ENCODE measurements at places on chromosomes 5 and 9.

DNA sequence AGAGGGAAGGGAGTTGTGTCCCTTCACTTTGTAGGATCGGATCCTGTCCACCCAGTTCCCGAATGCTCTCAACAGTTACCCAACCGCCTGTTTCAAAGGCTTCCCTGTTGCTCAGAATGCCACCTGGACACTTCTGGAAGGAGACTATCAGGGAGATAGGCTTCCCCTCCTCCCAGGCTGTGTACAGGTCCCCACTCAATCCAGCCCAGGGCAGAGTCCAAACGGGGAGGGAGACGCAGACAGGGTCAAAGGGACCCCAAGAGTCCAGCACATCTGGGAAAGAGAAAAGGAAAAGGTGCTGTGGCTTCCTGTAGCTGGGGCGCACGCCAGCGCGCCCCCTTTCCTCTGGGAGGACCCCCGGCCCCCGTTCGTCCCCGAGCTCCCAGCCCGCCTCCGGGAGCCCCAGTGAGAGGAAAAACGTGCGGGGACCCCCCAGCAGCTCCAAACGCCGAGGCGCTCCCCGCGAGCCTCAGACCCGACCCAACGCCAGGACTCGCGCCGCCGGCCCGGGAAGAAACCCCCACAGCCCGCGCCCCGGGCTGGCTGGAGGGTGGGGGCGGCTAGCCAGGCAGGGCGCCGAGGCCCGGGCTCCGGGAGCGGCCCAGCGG, 640 bp downstream of the SURF4 start:
- no peak for DNase-seq

- DNase-seq = no peak
Observed at GRCh38 chr5:72556351-72557166, 49.3 kb upstream of the ZNF366 start.

DNA sequence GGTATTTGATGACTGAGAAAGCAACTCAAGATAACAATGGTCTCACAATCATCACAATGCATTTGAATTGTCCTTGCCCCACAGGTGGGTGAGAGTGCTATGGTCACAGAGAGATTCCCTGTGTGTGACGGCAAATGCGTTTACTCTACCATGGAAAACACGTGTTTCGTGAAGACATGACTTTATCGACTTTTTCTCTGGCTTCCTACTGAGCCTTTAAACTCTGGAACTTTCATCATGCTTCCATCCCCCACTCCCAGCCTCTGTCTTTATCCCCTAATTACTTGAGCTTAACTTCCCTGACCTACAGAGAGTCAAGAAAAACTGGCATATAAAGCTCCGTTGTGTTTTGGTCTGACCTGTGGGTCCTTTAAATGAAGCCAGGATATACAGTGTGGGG, 414.1 kb upstream of the CLINT1 start:
- no peak for DNase-seq

DNA sequence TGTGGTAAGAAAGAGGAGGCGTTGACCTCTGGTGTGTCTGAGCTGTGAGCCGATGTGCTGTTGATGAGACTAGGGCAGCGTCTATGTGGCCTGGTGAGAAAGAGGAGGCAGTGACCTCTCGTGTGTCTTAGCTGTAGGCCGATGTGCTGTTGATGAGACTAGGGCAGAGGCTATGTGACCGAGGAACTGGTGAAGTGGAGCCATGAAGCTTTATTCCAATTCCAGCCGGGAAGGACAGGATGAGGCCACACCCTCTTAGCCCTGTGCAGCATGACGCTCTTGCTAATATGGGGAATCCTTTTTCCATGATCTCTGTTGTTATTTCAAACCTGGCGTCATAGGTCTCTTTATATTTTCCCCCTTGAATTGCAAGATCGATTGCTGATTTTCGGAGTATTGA, 172.4 kb downstream of the GOLPH3 start:
- DNase-seq = no peak

DNA sequence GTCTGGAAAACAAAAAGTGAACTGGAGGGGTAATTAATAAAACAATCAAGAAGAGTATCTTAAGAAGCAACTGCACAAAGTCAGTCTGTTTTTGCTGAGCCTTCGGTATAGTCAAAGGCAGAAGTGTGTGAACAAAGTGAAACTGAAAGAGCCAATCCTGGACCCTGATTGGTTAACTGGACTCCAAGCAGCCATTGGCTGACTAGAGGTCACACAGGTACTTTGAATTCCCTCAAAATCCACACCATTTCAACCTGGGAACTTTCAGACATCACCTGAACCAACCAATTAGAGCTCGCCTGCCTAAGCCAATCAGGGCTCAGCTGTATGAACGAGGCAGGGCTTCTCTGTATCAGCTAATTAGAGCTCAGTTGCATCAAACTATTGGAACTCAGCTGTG, 286.7 kb downstream of the TLE4 start:
- no peak for DNase-seq

DNA sequence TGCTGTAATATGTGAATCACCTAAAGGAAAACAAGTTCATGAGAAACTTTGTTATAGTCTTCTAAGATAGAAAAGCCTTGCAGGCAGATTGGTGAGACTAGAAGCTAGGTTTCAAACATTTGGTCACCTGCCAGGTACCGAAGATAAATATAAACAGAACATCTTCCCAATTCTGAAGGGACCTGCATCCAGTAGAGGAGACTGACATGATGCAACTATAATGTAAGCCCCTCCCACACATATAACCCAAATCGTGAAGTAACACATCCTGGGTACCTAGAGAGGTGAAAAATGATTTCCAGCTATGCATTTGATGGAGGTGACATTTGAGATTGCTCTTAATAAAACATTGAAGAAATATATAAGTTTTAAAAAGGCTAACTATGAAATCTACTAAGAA, 29.9 kb downstream of the SHLD3 start:
- DNase-seq = no peak

DNA sequence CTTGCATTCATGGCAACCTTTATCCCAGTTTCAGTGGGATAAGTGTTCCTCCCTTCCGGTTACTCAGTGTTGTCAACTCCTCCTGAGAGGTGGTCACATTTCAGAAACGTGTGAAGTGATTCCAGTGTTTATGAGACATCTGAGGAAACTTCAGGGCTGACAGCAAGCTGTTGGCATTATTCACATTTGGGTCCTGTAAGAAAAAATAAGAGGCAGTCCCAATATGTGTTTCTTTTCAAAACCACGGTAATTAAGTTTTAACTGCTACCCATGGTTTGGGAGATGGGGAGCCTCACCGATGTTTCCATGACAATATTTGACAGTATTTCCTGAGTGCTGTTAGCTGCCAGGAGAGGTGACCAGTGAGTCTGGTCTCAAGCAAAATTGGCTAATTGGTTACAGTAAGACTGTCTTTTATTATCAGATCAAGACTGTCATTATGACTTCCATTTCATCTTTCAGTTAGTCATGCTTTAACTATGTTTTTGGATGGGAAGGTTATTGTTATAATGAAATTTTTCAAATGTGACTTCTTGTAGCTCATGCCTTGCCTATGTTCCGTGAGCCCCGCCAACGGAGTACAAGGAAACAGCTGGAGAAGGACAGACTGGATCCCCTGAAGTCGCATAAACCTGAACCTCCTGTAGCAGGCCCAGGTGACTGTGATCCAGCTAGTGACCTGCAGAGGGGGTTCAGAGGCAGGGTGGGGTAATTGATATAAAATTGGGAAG, 115.3 kb downstream of the GDNF start:
- DNase-seq = no peak

- no peak for DNase-seq
Observed at GRCh38 chr5:176727528-176727900, 80.2 kb downstream of the TSPAN17 start.

DNA sequence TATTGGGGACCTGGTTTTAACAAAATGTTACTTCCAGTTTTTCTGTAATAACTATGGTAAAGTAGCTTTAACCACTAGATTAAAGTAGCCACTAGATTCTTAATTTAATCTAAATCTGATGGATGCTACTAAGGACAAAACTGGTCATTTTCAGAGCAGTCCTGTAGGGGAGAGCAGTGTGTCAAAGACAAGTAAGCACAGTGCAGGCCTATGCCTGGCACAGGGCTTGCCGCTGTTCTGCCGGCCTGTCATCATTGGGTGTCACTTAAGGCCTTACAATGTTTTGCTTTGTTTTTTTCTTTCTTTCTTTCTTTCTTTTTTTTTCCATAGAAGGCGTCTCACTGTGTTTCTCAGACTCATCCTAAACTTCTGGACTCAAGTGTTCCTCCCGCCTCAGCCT, 53.0 kb upstream of the NXNL2 start:
- no peak for DNase-seq

- no peak for DNase-seq
Observed at GRCh38 chr5:123754908-123755307, 242.9 kb downstream of the CSNK1G3 start.

DNA sequence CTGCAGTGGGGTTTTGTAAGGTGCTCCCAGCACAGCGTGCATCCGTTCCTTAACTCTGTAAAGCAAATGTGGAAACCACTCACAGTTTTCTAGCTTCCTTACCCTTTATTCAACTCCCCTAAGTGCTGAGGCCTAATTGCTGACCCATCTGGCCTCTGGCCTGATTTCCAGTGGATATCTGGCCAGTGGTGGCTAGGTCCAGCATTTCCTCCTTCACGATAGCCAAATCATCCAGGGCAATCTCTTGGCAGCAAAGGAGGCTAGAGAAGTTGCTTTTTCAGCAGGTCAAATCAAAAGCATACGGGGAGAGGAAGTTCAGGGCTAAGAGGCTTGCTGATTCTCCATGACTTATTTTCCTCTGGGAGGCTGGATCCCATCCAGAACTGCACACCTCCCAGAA, 286.3 kb upstream of the VLDLR start:
- no peak for DNase-seq

DNA sequence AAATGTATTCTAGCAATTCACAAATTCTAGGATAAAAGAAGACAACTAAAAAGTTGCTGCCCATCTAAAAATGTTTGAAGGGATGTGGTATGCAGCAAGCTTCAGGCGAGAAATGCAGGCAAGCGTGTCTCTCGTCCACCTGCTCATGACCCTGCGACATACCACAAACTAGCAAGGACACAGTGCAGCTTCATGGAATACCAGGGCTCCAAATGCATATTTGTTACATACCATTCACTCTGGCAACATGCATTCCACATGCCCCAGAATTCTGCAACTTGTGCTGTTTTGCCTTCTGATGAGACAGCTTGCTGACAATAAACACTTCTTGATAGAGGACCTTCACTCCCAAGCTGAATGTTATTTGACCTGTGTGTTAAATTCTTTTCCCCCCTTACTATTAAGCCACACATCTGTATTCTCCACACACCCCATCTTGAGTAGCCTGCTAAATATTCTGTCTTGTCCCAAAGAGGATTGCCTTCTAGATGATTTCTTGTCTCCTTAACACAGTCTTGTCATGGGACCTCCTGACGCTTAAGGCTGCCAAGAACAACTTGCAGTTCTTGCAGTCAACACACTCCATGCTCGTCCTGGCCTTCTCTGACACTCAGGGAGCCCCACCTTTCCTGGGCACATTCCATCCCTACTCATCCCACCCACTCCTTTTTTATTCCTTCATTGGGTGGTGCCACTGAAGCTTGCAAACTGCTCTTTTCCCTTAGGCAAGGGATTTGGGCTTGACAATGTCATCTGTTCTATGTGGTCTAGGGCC, 340.5 kb downstream of the PIK3R1 start:
- DNase-seq = no peak

DNA sequence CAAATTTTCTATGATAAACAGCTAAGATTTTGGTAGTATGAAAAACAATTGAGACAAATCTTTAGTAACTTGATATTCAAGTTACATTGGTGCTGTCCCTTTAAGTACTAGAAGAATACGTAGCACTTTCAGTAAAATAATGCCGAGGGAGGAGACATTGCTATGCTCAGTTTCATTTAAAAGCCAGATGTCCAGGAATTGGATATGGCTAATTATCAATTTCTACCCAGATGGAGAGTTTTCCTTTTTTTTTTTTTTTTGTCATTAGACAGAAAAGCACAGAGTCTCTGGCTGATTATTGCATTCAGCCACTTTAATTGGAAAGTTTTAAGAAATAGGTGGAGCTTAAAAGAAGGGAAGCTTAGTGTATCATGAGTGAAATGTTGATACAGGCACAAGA, 40.4 kb upstream of the APC start:
- DNase-seq = no peak

GRCh38 chr5:169545762-169546161, 37.8 kb upstream of the SPDL1 start:
- DNase-seq = no peak

DNA sequence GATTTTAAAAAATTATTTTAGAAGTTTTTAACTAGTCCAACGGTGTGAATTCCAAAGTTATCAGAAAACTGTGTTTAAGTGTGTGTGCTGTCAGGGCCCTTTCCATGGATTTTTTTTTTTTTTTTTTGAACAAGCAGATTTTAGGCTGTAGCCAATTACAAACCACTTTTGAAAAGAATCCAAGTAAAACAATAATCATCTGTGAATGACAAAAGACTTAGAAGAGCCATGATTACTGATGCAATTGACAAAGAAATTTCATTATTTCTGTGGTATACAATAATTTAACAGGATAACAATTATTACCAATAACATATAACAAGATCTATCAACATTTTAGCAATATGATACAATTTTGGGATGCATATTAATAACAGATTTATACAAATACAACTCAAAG, 16.2 kb upstream of the PAIP1 start:
- DNase-seq = no peak

DNA sequence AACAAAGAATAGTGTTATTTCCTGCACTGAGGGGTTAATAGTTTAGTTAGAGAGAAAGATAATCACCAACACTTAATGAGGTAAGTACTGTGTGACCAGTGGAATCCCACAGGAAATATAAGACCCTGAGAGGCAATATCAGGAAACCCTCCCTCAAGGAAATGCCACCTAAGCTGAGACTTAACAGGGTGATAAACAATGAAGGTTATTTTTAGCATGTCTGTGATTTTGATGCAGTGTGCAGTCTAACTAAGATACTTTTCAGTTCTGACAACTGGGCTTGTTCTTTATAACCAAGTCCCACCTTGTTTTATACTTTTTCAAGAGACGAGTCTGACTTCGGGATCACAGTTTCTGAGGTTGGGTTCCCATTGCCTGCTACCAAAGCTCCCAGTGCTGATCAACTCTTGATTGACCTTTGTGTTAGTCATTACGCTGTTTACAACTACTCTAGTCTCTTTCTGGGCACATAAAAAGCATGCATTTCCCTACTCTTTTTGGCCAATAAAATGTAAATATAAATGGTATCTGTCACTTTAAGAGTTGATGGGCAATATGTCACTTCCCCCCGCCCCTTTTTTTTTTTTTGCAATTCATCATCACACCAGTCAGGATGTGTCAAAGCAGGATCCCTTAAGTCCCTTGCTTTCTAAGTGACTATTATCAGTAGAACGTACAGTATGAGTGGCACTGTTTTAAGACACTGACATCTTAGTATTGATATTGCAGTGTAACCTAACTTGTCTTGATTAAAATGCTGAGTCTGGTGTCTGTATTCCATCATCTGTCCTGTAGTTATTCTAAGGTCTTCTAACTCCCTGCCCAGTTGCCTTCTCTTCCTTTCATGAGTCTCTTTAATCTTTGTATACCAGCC, 31.4 kb downstream of the C6 start:
- DNase-seq = no peak

- DNase-seq = no peak
Observed at GRCh38 chr5:151156507-151157420, 815 bp downstream of the ANXA6 start.

GRCh38 chr5:137016783-137017324, 482.3 kb downstream of the SPOCK1 start:
- no peak for DNase-seq

- DNase-seq = no peak
Observed at GRCh38 chr9:112917047-112917986, 26.6 kb upstream of the SLC46A2 start.

Measured in stimulated activated CD8-positive, alpha-beta memory T cell treated with anti-CD3 and anti-CD28 coated beads, Interleukin-7, amount 100 ng/mL, for 4 hours (primary cell).